Mesendoderm (in vitro differentiated cells): ENCODE measurements at places on chromosomes 2 and 18.
A peak's percentile ranks its signal among the peaks of the same experiment; 100 is the strongest.

- DNase-seq = peak; percentile 59
Observed at GRCh38 chr2:186201371-186201770, 284.7 kb upstream of the ZC3H15 start.

DNA sequence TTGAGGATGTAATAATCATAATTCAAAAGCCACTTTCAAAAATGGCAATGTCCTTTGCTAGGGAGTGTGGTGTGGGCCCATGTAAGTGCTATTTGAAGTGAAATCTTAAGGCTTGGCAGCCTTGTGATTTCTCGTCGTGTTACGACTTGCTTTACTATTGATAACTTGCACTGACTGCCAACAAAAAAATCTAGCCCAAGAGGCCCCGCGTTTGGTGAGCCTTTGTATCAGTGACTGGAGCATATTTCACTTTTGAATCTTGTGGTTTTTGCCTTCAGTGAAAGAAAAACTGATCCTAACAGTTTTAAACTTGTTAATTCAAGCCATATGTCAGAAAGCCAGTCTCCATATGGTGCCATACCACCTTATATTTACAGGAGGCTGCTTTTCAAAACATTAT, 248.0 kb downstream of the TMEM182 start:
- DNase-seq = no peak

DNA sequence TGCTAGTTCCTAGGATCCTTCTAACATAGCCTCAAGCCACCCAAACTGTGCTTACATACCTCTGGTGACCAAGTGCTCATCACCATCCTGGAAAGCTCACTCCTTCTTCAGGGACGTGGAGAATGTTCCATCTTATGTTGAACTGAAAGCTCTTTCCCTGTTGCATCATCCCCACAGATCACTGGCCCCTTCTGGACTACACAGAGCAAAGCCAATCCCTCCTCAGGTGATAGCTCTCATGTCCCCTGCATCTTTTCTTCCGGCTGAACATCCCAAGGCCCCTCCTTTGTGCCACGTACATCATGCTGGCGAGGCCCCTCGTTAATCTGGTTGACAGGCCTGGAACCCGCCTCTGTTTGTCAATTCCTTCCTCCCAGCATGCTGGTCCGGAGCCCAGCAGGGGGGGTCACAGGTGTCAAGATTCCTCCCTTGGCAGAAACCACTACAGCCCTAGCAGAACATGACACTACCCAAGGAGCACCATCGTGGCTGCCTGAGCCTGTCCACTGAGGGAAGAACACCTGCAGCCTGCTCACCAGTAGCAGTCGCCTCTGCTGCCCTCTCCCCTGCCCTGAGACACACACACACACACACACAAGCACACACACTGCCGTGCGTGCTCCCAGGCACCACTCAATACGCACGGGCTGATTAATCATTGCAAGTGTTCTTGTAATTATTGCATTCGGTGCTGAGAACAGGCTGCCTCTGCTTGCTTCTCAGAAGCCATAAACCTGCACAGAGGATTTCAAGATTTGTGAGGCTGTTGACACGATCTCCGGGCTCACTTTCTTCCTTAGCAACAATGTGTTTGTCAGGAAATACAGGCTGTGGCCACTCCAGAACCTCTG, 6.3 kb upstream of the KCNK3 start:
- peak; percentile 36 for DNase-seq

DNA sequence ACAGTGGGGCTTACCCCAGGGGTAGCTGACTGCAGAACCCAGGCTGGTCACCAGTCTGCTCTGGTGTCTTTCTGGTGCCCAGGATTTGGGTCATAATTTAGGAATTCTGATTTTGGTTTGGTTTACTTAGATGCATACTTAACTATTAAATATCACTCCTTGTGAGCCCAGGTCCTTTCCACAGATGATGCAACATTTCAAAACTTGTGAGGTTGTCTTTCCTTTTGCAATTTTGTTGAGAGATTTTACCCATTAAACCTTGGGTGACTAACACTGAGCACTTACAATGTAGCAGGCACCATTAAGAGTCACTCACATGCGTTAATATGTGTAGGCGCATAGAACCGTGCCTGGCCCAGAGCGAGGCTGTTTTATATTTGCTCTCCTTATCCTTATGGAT, 61.8 kb upstream of the RPL31 start:
- DNase-seq = no peak

DNA sequence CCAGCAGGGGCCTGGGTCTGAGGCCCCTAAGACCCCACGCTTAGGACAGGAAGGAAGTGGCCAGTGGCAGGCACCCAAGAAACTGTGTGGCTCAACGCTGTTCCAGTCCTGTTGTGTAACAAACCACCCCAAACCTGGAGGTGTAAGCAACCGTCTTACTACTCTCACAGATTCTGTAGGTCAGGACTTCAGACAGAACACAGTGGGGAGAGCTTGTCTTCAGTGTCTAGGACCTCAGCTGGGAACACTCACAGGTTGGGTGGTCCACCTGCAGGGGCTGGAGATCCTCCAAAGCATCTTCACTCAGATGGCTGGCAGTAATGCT, 123.0 kb downstream of the KLHL29 start:
- DNase-seq = no peak

DNA sequence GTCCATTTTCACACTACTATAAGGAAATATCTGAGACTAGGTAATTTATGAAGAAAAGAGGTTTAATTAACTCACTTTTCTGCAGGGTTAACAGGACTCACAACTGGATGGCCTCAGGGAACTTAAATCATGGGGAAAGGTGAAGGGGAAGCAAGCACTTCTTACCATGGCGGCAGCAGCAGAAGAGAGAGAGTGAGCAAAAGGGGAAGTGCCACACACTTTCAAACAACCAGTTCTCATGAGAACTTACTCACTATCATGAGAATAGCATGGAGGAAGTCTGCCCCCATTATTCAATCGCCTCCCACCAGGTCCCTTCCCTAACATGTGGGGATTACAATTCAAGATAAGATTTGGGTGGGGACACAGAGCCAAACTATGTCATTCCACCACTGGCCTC, 55.1 kb upstream of the NETO1 start:
- no peak for DNase-seq
